ENCODE measurements at places on chromosomes 3 and 15.

GRCh38 chr15:51290720-51291119 lies 47.7 kb downstream of the CYP19A1 start:
- DNase-seq, result no peak

DNA sequence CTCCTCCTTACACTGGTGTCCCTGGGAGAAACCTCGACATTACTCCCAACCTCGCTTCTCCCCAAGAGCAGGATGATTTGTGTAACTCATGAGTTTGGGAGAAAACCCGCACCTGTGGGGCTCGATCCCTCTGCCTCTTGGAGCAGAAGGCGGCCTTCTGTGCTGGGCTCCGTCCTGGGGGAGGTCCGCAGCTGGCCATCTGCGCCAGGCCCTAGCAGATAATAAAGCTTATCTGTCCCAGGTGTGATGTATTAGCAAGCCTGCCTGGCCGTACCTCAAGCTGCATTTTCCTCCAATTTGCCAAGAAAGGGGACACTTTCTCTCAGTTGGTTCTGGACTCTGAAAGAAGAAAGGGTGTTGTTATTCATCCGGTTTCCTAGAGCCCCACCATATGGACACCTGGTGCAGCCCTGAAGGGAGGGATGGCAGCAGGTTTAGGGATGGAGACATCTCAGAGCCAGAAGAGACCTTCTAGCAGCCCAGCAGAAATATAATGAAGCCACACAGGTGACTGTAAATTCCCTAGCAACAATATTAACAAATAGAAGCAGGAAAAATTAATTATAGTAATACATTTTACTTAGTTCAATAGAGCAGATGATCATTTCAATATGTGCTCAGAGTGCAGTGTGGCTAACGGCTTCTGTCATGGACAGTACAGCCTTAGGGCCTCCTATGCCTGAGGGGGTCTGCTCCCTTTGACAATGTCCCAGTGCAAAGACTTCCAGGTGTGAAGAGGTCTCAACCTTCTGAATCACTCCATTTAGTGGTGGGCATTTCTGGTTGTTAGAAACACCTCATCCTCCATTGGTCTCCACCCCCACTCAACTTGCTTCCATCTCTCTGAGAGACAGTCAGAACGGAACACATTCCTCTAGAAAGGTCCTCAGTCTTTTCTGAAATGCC lies 94.8 kb downstream of the CPN2 start:
- DNase-seq, result no peak

DNA sequence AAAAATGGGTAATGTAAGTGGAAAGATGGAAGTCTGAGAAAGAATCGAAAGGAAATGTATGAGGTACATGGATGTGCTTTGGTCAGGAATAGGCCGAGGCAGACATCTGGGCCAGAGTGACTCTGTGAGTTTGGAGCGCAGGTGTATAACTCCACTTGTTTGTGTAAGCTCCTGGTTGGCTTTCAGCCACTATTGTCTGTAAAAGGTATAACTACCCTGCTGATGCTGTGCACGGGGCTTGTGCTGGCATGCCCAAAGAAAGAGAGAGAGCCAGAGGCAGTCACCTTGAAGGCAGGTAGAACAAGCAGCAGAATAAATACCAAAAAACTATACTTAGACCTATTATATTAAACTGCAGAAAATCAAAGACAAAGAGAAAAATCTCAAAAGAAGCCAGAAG lies 32.7 kb upstream of the CD96 start:
- DNase-seq, result no peak

- DNase-seq, result no peak
Measured at GRCh38 chr15:57310876-57311275, 65.4 kb upstream of the CGNL1 start.

GRCh38 chr3:96734273-96735009 lies 80.0 kb upstream of the EPHA6 start:
- no peak for DNase-seq

DNA sequence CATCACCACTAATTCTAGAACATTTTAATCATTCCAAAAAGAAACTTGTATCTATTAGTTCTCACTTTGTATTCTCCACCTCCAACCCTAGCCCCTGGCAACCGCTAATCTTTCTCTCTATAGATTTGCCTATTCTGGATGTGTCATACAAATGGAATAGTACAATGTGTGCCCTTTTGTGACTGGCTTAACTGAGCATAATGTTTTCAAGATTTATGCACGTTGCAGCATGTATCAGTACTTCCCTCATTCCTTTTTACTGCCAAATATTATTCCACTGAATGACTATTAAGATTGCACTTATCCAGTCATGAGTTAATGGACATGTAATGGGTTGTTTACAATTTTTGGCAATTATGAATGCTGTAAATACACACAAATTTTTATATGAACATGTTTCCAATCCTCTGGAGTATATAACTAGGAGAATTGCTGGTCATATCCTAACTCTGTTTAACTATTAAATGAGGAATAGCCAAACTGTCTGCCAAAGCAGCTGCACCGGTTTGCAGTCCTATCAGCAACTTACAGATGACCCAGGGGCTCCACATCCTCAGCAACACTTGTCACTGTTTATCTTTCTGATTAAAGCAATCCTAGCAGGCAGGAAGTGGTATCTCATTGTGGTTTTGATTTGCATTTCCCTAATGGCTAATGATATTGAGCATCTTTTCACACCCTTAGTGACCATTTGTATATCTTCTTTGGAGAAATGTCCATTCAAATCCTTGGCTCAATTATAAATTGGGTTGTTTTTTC lies 42.9 kb downstream of the DCUN1D1 start:
- DNase-seq, result no peak

DNA sequence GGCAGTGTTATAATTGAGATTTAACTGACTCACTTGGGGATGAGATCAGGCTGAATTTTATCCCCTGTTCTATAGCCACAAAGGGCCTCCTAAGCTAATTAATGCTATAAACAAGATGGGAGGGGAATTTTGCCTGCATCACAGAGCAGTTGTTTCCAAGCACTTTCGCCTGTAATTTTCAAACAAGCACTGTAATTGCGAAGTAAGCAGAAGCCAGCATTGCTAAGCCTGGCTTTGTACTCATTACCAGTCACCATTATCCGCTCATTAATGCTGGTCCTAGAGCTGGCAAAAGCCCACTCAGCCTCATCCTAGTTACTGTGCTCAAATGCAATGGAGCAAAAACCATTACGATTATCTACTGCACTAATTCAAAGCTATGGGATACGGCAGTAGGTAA lies 356.6 kb upstream of the UBE2E2 start:
- DNase-seq, result no peak

All from inflammatory macrophage (primary cell).